ENCODE measurements at places on chromosomes 7 and 10.

GRCh38 chr10:93875032-93875358 lies 18.8 kb upstream of the SLC35G1 start:
- no peak for DNase-seq

GRCh38 chr10:82150123-82150900 lies 275.3 kb downstream of the NRG3 start:
- DNase-seq = peak; percentile 5

GRCh38 chr7:101185258-101185839 lies 5.3 kb upstream of the NAT16 start:
- DNase-seq = no peak

GRCh38 chr7:71220210-71220695 lies 88.3 kb downstream of the GALNT17 start:
- no peak for DNase-seq

Measured in CMK (cell line).